ENCODE measurements at places on chromosomes 4 and X.

GRCh38 chrX:75365243-75365975 lies 91.5 kb downstream of the UPRT start:
- DNase-seq, result no peak

GRCh38 chr4:52954560-52955170 lies 92.5 kb downstream of the RASL11B start:
- DNase-seq, result no peak

DNA sequence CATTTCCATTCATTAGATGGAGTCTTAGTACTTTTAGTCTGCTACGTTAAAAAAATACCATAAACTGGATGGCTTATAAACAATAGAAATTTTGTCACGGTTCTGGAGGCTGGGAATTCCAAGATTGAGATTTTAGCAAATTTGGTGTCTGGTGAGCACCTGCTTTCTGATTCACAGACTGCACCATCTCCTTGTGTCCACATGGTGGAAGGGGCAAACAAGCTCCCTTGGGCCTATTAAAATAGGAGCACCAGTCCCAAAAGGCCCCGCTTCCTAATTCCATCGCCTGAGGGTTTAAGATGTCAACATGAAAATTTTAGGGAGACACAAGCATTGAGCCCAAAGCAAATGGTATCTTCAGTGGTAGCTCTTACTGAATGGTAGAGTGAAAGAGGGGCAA lies 120.5 kb upstream of the MAP9 start:
- no peak for DNase-seq

DNA sequence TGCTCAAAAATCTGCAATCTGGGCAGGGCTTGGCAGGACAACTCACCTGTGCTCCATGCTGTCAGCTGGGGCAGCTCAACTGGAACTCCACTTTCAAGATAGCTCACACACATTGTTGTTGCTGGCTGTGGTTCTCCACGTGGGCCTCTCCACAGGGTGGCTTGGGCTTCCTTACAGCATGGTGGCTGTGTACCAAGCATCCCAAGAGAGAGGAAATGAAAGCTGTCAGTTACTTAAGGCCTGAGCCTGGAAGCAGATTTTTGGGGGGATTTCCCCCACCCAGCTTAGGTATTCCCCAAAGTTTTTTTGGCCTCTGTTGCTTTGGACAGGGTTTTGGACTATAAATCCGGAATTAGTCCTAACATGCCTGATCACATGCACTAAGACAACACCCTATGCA lies 81.0 kb downstream of the BCOR start:
- DNase-seq, result no peak

DNA sequence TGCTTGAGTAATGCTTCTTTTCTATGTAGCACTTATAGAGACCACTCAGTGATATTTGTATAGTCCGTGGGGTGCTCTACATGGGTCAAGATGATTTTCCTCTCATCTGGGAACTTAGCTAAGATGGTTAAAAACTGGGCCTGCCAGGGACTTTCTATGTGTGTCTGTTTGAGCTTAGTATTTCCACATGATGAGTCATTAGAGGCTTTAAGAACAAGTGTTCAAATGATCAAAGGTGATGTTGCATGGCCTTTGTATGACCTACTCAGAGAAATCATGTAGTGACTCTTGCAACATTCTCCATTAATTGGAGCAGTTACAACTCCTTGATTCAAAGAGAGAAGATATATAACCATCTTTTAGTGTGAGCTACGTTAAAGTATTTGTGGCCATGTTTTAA lies 1480.5 kb upstream of the IGFBP7 start:
- no peak for DNase-seq

DNA sequence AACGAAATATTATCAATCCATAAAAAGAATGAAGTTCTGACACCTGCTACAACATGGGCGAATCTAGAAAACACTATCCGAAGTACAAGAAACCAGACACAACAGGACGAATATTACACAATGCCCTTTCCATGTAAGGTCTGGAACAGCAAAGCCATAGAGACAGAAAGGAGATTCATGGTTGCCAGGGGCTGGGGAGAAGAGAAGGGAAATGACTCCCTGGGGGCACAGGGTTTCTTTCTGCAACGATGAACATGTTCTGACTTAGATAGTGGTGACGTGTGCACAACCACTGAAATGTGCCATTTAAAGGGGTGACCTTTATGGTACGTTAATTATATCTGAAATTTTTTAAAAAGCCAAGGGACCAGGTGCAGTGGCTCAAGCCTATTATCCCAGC lies 28.3 kb downstream of the GPR143 start:
- no peak for DNase-seq

GRCh38 chr4:185238750-185239149 lies 29.4 kb downstream of the SNX25 start:
- DNase-seq, result no peak

DNA sequence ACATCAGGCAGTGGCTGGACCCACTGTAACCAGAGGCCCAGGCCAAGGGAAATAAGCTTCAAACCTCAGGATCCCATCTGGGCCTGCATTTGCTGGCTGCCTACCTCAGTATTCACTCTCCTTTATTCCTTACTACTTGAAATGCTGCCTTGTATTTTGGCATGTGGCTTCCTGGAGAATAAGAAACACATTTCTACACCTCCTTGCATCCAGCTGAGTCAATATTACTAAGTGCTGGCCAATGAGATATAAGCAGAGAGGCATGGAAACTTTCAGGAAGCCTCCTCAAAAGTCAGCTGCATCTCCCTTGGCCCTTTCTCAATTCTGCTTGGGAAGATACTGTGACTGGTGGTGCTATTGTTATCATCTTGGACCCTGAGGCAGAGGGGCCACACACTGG lies 59.8 kb upstream of the RELL1 start:
- no peak for DNase-seq

DNA sequence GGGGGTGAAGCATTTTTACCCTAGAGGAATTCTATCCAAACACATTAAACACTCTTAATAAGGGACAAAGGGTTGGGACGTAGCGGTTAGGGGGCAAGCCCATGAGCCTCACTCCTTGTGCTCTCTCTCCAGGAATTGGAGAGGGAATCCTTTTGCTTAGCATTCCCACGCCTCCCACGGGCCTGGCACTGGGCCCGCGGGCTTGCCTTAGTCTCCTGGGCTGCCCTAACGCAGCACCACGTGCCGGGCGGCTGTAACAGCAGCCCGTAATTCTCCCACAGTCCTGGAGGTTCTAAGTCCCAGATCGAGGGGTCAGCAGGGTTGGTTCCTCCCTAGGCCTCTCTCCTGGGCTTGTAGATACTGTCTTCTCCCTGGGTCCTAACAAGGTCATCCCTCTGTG lies 67.5 kb downstream of the TBL1X start:
- no peak for DNase-seq

DNA sequence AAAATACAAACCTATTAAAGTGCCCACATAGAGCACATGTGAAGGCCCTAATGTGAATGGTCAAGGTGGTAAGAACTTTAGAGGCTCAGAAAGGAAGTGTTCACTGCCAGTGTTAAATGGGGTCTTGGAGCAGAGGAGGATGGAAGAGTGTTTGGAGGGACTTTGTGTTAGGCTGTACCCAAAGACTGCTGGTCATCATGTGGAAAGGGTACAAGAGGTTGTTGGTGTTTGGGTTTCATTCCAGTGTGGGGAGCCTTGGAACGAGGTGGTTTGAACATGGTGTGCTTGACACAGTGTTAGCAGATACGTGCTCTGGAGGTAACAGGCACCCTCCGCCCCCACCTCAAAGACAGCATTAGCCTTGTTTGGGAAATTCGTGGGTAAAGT lies 73.1 kb downstream of the RAPGEF2 start:
- DNase-seq, result no peak

DNA sequence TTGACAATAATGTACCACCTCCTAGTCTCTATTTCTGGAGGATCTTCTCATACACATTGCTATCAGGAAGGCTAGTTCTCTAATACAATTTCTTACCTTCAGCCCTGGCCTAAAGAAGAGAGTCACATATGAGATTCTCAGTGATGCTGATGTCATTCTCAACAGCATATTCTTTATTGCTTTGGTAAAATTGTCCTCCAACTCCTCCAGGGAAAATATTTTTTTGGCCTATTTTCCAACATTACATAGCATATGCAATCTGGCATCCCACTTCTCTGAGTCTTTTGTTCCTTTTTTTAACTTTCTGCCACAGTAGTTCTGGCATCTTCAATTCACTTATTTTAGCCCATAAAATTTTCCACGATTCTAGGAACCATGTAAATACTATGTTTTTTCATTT lies 2363.1 kb downstream of the ARAP2 start:
- DNase-seq, result no peak

DNA sequence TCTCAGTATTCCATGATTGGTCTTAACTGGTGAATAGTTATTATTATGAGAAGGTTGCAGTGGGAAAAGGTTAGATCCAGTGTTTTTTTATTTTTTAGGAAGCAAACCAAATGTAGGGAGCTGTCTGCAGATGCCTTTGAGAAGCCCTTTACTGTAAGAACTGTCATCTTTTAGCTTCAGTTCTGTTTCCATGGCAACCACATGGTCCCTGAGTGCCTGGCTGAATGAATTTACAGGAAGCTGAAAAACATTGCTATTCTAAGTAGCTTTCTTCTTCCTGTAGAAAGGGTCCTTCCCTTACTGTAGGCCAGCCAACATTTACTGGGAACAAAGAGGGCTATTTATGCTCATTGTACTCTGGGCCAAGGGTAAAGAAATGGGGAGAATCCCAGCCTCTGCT lies 103.3 kb downstream of the DCLK2 start:
- DNase-seq, result no peak

GRCh38 chr4:185592845-185593488 lies 57.7 kb upstream of the PDLIM3 start:
- no peak for DNase-seq

DNA sequence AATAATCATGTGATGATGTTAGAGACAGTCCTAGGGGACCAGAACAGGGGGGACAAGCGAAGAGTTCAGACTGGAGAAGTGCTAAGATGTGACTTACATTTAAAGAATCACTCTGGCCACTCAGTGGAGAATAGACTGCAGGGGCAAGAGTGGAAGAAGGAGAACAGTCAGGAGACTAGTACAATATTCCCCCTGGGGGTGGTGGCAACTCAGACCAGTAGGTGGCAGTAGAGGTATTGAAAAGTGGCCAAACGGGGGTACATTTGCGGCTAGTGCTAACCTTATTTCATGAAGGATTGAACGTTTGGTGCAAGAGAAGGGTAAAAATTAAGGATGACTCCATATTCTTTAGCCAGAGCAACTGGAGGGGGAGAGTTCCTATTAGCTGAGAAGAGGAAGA lies 2.7 kb upstream of the BMX start:
- peak; percentile 2 for DNase-seq

All from stimulated activated CD4-positive, alpha-beta T cell treated with anti-CD3 and anti-CD28 coated beads, Interleukin-1b, Interleukin-23, amount 100 ng/mL, for 24 hours (primary cell).